ENCODE measurements at places on chromosomes 5 and 9. TPM values are rescaled to one million over a fixed set of nuclear protein-coding genes. Genes with fewer than 3 reads are reported as not detected.

Gene SLC25A2
- total RNA-seq: 0.23 TPM

Gene APBA1
- 1.1 TPM for total RNA-seq

GRCh38 chr9:20297646-20298084 lies 324.6 kb downstream of the MLLT3 start:
- DNase-seq: no peak
- H3K4me3 ChIP-seq: no peak overlapping the region
- no peak overlapping the region for H3K27ac ChIP-seq
- H3K4me1 ChIP-seq: peaks cover 12% of the 10 kb centered on the region
- no peaks in the 10 kb centered on the region for H3K36me3 ChIP-seq

Gene HSD17B3
- not detected for total RNA-seq

DNA sequence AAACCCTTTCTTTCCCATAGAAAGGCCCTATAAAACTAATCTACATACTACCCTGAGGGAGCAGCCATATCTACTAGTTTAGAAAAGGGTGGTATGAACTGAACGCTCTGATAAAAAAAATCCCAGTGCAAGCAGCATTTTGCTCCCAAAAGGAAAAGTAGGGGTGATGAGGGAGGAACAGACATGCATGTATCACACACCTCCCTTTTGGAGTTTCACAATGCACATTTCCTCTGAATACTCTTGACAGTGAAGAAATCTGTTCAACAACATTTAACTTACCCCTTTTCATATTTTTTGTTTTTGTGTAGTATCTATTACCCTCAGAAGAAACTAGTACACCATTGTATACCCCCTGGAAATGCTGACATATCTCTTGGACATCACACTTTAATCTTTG lies 411.4 kb downstream of the MAT2B start:
- no peak for DNase-seq
- no peaks in the 10 kb centered on the region for H3K27me3 ChIP-seq
- no peak overlapping the region for H3K4me3 ChIP-seq

- no peaks in the 10 kb centered on the region for H3K27me3 ChIP-seq
- peaks cover 7% of the 10 kb centered on the region for H3K4me1 ChIP-seq
Observed at GRCh38 chr9:5750569-5750968, 82.3 kb downstream of the ERMP1 start.

GRCh38 chr5:33995865-33996264 lies 11.4 kb upstream of the SLC45A2 start:
- H3K27ac ChIP-seq: no peak overlapping the region
- no peak for DNase-seq
- H3K36me3 ChIP-seq: peaks cover 11% of the 10 kb centered on the region
- no peaks in the 10 kb centered on the region for H3K27me3 ChIP-seq

- no peak overlapping the region for H3K4me3 ChIP-seq
- no peaks in the 10 kb centered on the region for H3K36me3 ChIP-seq
- no peak for DNase-seq
- H3K27me3 ChIP-seq: peaks cover 5% of the 10 kb centered on the region
- H3K27ac ChIP-seq: no peak overlapping the region
Observed at GRCh38 chr5:40041452-40041851, 616.7 kb upstream of the DAB2 start.

GRCh38 chr9:117739624-117740347 lies 35.6 kb downstream of the TLR4 start:
- no peak overlapping the region for H3K27ac ChIP-seq
- DNase-seq: no peak
- peaks cover 8% of the 10 kb centered on the region for H3K4me1 ChIP-seq
- H3K36me3 ChIP-seq: no peaks in the 10 kb centered on the region

GRCh38 chr9:81578606-81579005 lies 110.7 kb downstream of the TLE1 start:
- no peaks in the 10 kb centered on the region for H3K36me3 ChIP-seq
- H3K27ac ChIP-seq: no peak overlapping the region
- no peak for DNase-seq

DNA sequence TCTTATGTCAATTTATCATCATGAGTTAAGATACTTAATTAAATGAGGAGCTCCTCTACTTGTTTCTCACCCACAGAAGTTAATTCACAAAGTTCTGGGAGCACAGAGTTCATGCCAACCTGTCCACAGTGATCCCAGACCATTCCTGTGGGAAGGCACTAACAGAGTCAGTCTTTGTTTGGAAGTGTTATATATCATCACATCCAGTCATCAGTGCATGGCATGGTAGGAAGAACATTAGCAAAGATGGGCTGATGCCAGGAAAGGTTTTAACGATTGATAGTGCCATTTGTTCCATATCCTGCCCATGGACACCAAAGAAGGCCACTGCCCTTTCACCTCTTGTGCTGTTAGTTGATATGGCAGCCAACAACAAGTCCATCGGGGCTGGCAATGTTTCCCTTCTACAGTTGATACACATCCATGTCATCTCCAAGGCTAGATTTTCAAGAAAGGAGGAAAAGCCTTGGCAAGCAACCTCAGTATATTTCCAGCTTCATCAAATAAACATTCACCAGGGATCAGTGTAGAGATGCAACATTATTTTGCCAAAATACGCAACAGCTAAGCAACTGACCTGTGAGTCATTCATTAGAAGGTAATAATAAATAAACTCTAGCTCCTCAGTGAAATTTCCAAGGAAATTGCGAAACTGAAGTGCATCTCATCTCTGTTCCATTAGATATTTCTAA lies 169.6 kb downstream of the RORB start:
- H3K36me3 ChIP-seq: no peaks in the 10 kb centered on the region
- H3K27ac ChIP-seq: no peak overlapping the region
- no peak overlapping the region for H3K4me3 ChIP-seq

DNA sequence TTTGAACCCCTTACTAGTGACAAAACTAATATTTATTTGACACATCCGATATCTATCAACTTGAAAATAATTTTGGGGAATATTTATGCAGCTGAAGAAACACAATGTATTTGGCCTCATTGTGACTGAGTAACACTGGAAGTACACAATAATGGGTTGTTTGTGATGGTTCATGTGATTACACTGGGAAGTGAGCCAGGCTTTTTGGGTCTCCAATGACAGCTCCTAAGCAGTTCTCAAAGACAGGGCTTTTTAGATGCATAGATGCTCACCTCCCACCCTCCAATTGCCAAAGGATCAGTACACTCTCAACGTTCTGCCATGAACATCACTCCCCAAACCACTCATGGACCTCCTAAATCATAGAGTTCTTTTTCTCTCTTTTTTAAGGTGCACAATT lies 170.0 kb downstream of the SLC24A2 start:
- no peak for DNase-seq
- H3K36me3 ChIP-seq: no peaks in the 10 kb centered on the region
- no peak overlapping the region for H3K4me3 ChIP-seq
- no peaks in the 10 kb centered on the region for H3K4me1 ChIP-seq
- H3K27me3 ChIP-seq: peaks cover 10% of the 10 kb centered on the region
